Hematopoietic multipotent progenitor cell treated with erythropoietin and hydrocortisone succinate and interleukin-3 and kit ligand, for 6 days (in vitro differentiated cells): ENCODE measurements at places on chromosomes 4 and X.

DNA sequence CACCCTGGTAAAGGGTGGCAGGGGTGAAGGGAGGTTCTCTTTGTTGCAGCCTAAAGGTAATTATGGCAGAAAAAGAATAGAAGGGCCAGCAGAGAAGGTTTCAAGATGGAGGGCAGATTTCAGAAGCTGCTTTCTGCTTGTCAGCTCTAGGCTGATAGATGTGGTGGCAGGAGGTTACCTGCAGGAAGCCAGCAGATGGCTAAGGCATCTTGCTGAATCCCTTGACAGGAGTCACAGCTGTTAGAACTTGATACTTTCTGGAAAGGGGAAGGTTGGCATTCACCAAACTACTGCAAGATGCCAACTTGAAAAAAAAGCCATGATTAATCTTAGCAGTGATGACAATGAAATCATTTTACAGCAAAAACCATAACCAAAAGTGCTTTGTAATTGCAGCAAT lies 69.5 kb upstream of the CBLL2 start:
- DNase-seq = no peak

GRCh38 chrX:13284570-13284969 lies 35.3 kb downstream of the ATXN3L start:
- DNase-seq = no peak

DNA sequence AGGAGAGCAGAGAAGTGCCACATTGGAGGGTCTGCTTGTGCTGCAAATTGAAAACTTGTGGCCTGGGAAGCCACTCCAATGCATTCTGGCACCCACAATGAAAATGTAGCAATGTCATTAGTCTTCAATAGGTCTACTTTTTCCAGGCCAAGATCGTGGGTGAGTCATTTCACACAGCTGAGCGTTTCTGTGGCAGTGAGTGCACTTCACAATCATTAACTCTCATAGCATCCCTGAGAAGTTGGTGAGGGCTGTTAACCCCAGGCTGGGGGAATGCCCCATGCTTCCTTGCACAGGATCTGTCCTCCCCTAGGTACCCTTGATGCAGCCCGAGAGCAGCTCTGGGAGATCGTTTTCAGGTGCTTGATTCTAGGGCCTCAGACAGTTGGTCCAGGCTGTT lies 196.8 kb upstream of the ATP6AP2 start:
- DNase-seq = no peak

DNA sequence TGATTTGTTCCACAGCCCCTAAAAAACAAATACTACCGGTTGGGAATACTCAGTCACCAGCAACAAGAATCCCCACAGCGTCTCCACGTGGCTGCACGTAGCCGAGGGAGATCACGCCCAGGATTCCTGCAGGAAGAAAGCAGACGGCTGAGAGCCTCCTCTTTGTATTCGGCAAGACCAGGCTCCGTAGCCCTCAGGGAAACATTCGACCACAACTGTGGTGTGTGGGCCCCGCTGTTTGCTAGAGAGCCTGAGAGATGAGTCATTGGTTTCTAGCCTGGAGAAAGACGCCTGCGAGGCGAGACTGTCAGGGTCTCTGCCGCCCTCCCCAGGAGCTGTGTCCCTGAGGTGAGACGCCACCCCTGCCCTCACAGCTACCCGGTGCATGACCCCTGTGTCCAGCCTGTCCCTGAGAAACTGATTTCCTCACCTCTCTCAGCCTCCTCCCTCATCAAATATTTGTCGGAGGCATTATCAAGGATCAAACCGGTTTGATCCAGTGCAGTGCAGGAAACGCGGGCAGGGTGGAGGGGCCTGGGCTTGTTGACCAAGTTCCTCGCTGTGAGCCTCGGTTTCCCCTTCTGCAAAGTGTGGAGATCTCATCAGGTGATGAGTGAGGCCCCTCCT lies 4.7 kb upstream of the S100P start:
- peak; percentile 84 for DNase-seq

GRCh38 chr4:149076401-149076800 lies 634.2 kb upstream of the NR3C2 start:
- DNase-seq = no peak

- peak; percentile 44 for DNase-seq
Observed at GRCh38 chr4:142850478-142850877, 4.4 kb upstream of the INPP4B start.

DNA sequence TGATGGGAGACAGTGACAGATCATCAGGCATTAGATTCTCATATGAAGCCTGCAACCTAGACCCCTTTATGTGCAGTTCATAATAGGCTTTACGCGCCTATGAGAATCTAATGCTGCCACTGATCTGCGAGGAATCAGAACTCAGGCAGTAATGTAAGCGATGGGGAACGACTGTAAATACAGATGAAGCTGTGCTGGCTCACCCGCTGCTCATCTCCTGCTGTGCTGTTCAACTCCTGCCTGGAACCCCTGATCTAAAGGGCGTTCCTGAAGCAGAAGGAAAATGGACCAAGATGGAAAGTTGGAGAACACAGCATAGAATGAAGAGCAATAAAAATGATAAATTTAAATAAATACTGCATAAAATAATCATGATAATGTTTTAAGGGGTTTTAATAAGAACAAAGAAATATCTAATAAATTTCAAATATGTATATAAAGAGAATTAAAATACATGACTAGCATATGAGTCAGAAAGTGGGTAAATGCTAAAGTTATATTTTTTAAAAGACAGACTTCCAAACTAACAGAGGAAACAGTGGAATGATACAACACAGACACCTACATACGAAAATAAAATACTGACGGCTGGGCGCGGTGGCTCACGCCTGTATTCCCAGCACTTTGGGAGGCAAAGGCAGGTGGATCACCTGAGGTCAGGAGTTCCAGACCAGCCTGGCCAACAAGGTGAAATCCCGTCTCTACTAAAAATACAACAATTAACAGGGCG lies 59.2 kb downstream of the RBM47 start:
- DNase-seq = no peak

GRCh38 chr4:105246712-105247111 lies 100.0 kb downstream of the TET2 start:
- no peak for DNase-seq

DNA sequence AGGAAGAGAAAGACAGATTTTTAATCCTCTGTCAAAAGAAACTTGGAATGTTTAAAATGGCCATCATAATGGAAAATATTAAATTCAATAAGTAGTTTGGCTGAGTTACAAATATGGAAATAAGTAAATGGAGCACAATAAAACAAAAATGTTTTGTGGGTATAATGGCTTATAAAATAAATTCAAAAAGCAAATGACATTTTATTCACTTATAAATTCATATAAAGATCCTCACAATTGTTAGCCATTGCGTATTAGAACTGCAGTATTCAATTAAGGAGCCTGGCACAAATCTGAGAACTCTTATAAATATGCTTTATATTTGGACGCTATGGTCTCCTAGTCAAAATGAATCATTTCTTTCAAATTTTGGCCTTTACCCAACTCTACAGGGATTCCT lies 339.0 kb upstream of the PABPC4L start:
- DNase-seq = no peak

DNA sequence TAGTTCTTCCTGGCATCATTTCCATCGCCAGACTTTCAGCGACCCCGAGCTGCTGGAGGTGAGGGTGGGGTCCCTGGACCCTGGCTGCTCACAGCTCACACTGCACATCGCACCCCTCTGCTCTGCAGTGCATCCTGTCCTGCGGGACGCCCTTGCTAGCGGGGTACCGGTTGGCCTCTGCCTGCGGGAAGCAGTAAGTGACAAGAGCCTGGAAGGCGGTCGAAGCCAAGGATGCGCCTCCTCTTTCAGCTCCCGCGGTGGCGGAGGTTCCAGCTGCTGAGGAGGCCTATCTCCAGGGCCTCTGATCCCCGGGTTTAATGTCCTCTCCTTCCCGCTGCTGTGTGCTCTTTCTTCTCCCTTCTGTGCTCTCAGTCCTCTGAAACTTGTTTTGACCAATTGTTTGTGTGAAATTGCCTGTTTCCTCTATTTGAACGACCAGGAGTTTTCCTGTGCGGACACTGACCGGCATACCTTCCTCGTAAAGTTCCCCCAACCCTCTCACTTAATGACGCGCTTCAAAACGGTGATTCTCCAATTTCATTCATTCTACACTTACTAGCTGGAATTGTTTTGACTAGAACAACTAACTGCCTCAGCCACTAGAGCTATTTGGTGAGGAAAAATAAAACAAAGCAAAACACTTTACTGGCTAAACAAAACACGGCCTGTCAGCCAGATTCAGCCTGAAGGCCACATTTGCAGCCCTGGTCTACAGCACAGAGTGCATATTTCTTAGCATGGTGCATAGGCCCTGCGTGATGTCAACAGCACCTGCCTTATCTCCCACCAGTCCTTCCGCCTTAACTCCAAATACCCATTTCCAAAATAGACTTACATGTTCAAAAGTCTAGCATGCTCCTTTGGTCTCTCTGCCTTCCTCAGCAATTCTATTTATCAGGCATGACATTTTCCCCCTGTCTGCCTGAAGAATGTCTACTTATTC lies 28.0 kb downstream of the MGAT4D start:
- DNase-seq = no peak

DNA sequence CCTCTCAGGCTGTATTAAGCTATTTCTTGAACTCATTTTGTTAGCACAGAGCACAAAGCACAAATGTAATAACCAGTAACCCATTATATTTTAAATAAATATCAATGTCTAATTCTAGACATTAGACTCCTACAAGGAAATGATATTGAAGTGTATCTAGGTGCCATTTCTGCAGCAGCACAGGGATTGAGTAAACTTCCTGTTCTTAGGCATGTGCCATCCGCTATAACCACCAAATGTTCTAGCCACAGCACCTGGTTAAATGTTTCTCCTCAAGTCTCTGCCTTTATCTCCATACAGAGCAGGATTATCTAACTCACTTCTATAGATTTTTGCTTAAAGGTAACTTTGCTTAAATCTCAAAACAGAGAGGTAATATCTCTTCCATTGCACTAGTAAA lies 51.4 kb downstream of the SGMS2 start:
- DNase-seq = peak; percentile 24

DNA sequence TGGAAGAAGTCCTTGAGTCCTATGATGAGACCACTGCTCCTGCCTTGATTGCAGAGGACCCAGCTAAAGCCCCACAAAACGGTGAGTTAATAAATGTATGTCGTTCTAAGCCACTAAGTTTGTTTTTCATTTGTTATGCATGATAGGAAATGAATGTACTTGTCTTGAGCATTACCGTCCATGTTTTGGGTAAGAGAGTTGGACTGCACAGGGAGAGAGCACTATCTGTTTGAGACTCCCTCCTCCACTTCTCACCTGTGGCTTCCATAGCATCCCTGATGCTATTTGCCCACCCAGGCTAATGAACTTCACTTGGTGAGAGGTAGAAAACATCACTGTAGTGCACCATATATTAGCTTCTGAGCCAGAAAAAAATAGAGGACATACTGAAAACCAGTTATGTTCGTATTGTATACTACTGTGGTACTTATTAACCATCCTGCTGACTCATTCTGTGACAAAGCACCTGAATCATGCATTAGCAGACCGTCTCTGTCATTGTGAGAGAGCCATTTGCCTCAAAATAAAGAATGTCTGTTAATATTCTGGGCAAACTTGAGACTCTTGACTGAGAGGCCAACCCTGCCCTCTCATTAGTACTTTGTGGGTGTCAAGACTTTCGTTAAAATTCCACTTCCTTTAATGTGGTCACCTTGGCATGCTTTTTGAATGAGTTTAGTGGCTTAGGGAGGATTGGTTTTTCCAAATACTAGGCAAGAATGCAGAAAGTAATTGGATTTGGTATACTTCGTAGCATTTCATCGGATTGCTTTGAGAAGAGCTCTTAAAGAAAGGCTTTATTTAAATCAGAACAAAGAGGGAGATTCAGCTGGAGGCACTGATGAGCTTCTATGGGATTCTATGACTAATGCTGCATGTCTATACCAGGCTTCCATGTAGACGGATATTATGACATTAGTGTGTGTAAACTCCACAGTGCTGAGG lies 99.3 kb upstream of the GRPR start:
- DNase-seq = no peak

- DNase-seq = no peak
Observed at GRCh38 chrX:7996851-7997250, 69.6 kb upstream of the PNPLA4 start.

DNA sequence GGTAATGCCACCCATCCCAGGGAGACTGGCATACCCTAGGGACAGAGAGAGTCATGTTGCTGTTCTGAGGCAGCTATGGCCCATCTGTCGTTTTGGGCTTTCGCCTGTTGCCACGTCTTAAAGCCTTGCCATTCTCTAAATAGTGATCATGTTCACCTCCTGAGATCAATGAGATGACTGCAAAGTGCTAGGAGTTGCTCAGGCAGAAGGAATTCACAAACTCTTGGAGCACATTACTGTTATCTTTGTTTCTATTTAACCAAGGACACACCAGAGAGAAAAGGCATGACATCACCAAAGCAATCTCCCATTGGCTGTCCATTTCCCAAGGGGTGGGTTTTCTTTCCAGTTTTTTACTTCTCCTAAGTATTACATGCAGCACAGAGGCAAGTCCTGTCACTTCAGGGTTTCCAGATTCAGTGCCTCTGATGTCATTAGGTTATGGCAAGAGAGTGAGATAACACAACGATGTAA lies 37.1 kb upstream of the SETD7 start:
- DNase-seq = no peak
